Heart right ventricle (tissue), 16 donors: ENCODE measurements at places on chromosomes 1 and 21.
A peak's percentile ranks its signal among the peaks of the same experiment; 100 is the strongest.

- no peaks in the 10 kb centered on the region for H3K36me3 ChIP-seq
- DNase-seq: no peak
- no peak overlapping the region for H3K4me3 ChIP-seq
- peaks cover 12% of the 10 kb centered on the region for H3K4me1 ChIP-seq
- no peaks in the 10 kb centered on the region for H3K27me3 ChIP-seq
- no peak overlapping the region for H3K27ac ChIP-seq
These were observed 17.5 kb upstream of the ERRFI1 start for GRCh38 chr1:8043621-8044020.

DNA sequence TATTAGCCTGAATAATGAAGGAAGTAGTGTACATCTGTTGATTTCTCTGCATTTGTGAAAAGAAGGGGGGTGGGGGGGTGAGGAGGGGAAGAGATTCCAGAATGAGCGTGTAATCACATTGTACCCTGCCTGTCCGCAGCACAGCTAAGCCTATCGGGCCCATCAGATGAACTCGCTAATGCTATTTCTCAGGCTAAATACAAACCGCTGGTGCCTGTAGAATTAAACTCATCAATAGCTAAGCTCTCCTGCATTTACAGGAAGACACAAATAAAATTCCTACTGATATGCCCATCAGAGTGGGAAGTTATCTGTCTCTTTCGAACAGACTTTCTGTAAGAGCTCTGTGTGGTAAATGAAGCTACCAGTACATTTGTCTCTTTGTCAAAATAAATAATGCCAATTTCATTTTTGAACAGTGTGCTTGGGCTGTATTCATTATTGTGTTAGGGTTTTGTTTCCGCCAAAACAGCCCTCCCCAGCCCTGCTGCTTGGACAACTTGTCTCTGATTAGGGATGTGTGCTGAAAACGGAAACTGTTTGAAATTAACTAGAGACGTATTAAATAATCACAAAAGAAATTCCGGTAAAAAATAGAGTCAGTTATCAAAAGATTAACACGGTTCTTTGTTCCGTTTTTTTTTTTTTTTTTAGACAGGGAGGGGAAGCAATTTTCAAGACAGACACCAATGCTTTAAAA lies 305.4 kb downstream of the TTLL7 start:
- H3K4me1 ChIP-seq: peaks cover 25% of the 10 kb centered on the region
- peak overlapping the region; percentile 40 for H3K27ac ChIP-seq
- peak overlapping the region; percentile 50 for H3K4me3 ChIP-seq
- H3K27me3 ChIP-seq: peaks cover 4% of the 10 kb centered on the region
- no peaks in the 10 kb centered on the region for H3K36me3 ChIP-seq

- peaks cover 66% of the 10 kb centered on the region for H3K4me1 ChIP-seq
- H3K27ac ChIP-seq: no peak overlapping the region
- DNase-seq: no peak
- H3K36me3 ChIP-seq: no peaks in the 10 kb centered on the region
- H3K27me3 ChIP-seq: no peaks in the 10 kb centered on the region
- H3K4me3 ChIP-seq: no peak overlapping the region
These were observed 3.6 kb downstream of the STX6 start for GRCh38 chr1:181018901-181019681.

DNA sequence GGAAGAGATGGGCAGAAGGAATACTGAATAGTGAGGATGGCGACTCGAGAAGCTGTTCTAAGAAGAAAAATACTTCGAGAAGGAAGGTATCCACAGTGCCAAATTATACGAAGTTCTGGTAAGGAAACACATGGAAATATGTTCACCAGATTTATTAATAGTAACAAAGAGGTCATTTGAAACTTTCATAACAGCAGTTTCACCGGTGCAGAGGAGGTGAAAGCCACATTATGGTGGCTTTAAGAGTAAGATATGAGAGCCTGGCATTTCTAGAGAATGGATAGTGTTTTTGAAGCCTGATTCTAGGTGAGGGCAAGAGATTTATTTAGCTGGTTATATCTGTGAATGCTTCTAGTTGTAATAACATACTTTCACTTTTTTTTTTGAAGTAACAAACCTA lies 56.2 kb downstream of the DPYD start:
- no peaks in the 10 kb centered on the region for H3K4me1 ChIP-seq
- H3K27ac ChIP-seq: no peak overlapping the region
- no peak overlapping the region for H3K4me3 ChIP-seq
- no peaks in the 10 kb centered on the region for H3K36me3 ChIP-seq
- H3K27me3 ChIP-seq: no peaks in the 10 kb centered on the region

- peak overlapping the region; percentile 85 for H3K27ac ChIP-seq
- H3K27me3 ChIP-seq: no peaks in the 10 kb centered on the region
- H3K36me3 ChIP-seq: no peaks in the 10 kb centered on the region
- H3K4me1 ChIP-seq: peaks cover 17% of the 10 kb centered on the region
- no peak for DNase-seq
These were observed 17.3 kb downstream of the SLC1A7 start for GRCh38 chr1:53125122-53125521.

DNA sequence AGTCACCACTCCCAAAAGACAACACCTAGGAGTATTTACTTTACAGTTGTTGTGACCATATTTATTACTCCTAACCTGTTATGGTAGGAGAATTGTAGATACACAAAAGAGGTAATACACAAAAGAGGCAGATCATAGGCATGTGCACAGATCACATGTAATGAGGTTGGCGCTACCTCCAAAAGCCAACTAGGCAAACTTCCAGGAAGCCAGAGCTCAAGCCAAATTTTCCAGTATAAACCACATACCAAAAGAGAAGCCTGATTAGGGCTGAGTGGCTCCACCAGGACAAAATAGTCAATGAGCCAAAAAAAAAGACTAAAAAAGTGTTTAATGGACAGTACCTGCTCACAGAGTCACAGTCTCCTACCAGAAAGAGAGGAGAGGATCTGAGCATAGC lies 195.0 kb upstream of the PBX1 start:
- no peaks in the 10 kb centered on the region for H3K36me3 ChIP-seq
- no peaks in the 10 kb centered on the region for H3K27me3 ChIP-seq
- no peak for DNase-seq
- no peaks in the 10 kb centered on the region for H3K4me1 ChIP-seq
- no peak overlapping the region for H3K27ac ChIP-seq
- H3K4me3 ChIP-seq: no peak overlapping the region

DNA sequence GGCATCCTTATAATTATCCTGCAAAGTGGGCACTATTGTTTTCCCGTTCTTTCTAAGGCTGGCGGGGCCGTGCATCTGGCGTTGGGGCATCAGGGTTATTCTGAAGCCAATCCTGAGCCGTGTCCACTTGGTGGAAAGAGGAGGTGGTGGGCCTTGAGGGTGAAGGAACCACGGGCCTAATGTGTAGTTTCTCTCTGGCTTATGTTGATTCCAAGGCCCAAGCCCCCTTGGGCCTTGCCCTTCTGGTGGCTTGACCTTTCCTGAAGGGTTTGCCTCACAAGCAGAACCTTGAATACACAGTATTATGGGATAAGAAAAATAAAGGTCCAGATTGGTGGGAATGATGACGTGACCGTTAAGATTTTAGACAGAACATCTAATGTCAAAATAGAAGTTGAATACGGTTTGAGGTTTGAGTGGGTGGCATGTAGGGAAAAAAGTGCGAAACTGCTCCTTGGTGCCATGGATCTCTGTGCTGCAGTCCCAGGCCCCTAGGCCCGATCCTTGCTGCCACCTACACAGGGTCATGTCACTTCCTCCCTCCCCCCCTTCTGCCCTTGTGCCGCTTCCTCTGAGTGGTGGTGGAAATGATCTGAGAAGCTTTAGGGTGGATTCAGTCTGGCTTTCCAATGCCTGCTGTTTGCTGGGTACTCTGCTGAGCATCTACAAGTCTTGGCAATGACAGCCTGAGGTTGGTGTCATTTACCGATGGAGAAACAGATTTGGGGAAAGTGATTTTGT lies 90.5 kb downstream of the PRDM2 start:
- no peaks in the 10 kb centered on the region for H3K27me3 ChIP-seq
- H3K4me3 ChIP-seq: no peak overlapping the region
- no peak overlapping the region for H3K27ac ChIP-seq
- peaks cover 21% of the 10 kb centered on the region for H3K4me1 ChIP-seq

GRCh38 chr1:156654700-156655099 lies 12.8 kb downstream of the BCAN start:
- peaks cover 25% of the 10 kb centered on the region for H3K27me3 ChIP-seq
- peaks cover 30% of the 10 kb centered on the region for H3K4me1 ChIP-seq
- no peak overlapping the region for H3K27ac ChIP-seq
- H3K36me3 ChIP-seq: no peaks in the 10 kb centered on the region

DNA sequence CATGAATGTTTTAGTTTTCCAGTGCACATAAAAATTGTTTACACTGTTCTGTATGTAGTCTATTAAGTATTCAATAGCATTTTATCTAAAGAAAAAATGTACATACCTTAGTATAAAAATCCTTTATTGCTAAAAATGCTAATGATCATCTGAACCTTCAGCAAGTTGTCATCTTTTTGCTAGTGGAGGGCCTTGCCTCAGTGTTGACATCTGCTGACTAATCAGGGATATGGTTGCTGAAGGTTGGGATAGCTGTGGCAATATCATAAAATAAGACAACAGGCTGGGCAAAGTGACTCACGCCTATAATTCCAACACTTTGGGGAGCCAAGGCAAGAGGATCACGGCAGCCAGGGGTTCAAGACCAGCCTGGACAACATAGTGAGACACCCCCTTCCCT lies 9.0 kb downstream of the DYNLT5 start:
- H3K27me3 ChIP-seq: no peaks in the 10 kb centered on the region
- H3K4me3 ChIP-seq: no peak overlapping the region
- H3K27ac ChIP-seq: no peak overlapping the region
- peaks cover 6% of the 10 kb centered on the region for H3K4me1 ChIP-seq
- H3K36me3 ChIP-seq: no peaks in the 10 kb centered on the region

DNA sequence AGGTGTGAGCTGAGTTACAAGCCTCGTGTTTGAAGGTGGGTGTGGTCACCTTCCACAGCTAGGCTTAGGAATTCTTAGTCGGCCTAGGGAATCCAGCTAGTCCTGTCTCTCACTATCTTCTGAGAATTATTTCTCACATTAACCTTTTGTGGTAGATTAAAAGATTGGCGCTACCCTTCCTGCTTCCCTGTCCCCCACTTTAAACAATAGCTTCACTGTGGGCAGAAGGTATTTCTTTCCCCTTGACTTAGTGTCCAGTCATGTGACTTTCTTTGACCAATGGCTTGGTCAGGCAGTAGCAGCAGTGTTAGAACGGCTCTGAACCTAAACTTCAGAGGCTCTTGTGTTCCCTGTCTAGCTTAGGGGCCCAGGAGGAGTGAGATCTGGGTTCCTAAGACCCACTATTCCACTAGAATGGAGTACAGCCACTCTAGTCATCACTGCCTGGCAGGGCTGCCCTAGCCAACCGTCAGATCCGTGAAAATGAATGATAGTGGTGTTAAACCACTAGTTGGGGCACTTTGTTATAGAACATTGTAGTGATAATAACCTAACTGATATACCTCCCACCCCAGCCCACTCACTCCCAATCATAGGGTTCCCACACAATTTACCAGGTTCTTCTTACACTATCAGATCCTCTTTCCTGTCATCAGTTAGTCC lies 13.9 kb upstream of the C1orf141 start:
- H3K4me1 ChIP-seq: no peaks in the 10 kb centered on the region
- H3K27me3 ChIP-seq: peaks cover 1% of the 10 kb centered on the region
- no peak for DNase-seq
- H3K27ac ChIP-seq: no peak overlapping the region
- H3K4me3 ChIP-seq: no peak overlapping the region
